Head of caudate nucleus (tissue), 42 donors: ENCODE measurements at places on chromosomes 3 and 15.

- DNase-seq: no peak
These were observed 117.0 kb upstream of the SAMMSON start for GRCh38 chr3:69882560-69882959.

DNA sequence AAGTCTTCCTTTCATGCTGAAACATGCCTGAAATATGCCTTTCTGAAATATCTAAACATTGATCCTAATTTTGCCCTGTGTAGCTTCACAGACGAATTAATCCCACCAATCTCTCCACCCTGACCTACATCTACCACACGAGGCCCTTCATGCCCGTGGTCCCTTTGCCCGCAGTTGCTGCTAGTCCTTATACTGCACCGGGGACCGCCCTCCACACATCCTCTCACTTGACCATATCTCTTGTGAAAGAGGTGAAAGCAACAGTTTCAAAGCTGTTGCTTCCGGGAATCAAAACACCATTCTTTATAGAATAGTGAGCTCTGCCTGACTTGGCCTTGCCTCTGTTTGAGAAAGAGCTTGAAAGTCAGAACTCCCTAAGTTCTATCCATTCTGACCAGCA lies 499.5 kb downstream of the NTRK3 start:
- no peak for DNase-seq

DNA sequence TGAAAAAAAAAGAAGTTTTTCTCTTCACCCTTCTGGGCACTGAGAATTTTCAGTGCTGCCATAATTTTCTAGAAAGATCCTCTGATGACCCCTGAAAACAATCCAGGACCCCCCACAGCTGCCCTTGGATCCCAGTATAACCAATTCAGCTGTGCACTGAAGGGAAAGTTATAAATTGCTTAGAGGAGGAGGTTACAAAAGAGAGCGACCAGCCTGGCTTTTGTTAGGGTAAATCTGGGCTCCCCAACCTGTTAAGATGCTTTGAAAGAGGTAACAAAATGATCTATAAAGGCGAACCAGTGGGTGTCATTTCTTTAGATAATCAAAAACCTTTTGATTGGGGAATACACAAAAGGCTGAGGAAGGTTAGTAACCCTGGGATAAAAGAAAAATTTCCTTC lies 407.9 kb upstream of the ATP11B start:
- DNase-seq: no peak

GRCh38 chr3:161796780-161797179 lies 300.2 kb downstream of the OTOL1 start:
- DNase-seq: no peak

DNA sequence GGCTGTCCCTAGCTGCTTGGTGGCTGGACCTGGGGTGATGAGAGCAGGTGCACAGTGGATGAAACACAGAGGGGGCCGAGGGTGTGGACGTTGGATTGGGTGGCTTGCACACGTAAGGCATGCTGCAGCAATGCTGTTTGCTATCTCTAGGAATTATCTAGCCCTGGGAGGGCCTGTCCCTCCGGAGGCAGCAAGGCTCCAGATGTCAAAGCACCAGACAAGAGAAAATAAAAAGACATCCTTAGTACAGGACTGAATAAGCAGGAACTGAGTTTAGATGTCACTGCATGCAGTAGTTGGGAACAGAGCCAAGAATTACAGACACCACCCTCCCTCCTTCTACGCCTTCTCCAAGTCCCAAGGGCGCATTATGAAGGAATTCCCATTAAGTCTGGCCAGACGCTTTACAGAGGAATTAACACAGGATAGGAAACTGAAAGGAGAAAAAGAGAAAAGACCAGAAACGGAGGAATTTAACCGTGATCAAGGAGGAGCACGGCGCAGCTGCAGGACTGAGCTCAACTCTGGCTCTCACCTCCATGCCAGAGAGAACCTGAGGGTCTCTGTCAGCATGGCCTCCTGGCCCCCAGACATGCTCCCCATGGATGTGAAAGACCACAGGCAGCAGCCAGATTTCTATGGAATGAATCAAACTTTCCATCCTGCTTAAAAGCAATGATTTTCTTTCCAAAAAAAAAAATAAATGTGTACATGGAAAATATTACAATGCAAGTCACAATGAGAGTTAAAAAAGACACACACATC lies 13.8 kb downstream of the ATP10A start:
- no peak for DNase-seq

DNA sequence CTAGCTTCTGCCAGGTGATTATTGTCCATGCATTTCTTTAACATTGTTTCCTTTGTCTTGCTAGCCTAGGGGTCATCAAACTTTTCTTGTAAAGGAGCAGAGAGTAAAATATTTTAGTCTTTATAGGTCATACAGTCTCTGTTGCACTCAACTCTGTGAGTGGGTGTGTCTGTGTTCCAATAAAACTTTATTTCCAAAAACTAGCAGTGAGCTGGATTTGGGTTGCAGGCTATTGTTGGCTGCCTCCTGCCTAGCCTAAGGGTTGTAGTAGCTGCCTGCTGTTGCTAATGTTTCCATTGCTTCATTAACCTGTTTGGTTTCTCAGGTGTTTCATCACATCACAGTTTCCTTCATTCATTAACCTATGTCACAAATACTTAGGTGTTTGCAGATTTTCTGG lies 64.0 kb upstream of the DCP1A start:
- DNase-seq: no peak

GRCh38 chr3:178778589-178778988 lies 242.4 kb downstream of the KCNMB2 start:
- no peak for DNase-seq

DNA sequence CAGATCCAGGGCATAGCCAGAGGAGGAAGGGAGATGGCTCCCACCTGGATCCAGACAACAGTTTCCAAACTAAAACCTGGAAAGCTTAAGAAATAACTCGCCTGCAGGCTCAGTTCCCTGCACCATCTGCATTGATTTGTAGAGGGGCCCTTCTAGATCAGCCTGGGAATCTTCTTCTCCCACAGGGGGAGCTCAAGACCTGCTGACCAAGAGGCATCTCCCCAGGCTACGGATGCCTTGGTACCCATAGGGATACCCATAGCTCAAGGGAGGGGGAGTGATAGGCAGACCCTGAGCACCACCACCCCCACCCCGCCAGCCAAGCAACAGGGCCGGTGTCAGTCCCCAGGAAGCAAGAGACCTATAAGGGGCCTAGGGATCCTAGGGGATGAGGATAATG lies 28.0 kb upstream of the DCLK3 start:
- no peak for DNase-seq

DNA sequence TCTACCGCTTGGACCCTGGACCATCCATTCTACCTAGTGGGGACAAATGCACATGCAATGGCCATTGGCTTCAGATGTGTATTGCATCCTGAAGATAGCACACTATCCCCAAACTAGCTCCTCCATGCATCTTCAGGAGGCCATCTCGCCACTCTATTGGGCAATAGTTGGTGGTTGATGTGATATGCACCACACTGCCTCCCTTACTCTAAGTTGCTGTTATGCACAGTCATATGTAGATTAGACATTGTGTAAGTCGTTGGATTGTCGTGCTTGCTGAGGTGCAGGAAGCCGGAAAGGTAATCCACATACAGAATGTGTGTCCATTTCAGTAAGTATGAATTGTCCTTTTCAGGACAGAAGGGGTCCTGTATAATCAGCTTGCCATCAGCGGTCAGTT lies 26.7 kb upstream of the PLA2G4D start:
- no peak for DNase-seq

- DNase-seq: no peak
These were observed 20.1 kb downstream of the VPS8 start for GRCh38 chr3:184832044-184832443.

DNA sequence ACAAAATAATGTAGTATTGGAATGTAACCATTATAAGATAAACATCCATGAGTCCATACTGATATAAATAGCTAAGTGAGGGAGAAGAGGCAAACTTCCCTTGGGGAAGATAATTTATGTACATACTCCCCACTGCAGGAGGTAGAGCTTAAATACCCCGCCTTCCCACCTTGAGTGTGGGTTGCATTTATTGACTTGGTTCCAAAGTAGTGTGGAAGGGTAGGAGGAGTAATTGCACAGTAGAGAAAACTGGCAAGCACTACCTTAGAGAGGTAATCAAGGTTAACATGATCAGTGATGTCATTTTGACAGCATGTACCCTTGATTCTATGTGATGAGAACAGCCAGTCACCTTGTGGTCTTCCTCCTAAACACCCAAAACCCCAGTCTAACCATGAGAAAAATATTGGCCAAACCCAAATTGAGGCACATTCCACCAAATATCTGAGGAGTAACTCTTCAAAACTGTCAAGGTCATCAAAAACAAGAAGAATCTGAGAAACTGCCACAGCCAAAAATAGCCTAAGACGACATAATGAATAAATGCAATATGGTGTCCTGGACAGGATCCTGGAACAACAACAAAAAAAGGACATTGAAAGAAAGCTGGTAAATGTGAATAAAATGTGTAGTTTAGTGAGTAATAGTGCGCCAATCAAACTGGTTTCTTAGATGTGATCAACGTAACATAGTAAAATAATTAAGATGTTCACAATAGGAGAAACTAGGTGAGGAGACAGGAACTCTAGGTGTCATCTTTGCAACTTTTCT lies 774 bp upstream of the CNOT10 start:
- DNase-seq: peak; percentile 12

GRCh38 chr15:43204016-43204901 lies 16.6 kb downstream of the EPB42 start:
- DNase-seq: peak; percentile 36

- no peak for DNase-seq
These were observed 1.1 kb downstream of the SLC24A5 start for GRCh38 chr15:48121849-48122248.

GRCh38 chr3:16369885-16370284 lies 104.9 kb downstream of the OXNAD1 start:
- DNase-seq: no peak

DNA sequence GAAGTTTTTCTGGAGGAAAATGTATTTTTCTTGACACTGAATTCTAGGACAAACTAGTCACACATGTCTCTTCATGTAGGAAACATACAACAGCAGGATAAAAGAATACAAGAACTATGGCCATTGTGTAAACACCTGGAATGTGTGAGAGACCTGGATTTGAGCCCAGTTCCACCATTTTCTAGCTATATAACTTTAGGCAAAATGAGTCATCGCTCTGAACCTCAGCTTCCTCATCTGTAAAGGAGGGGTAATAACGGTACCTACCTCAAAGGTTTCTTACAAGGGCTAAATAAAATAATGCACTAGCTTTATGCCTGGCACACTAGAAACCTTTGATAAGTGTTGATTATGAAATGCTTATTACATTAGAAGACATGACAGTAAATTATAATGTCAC lies 57.8 kb downstream of the RIOX2 start:
- no peak for DNase-seq

DNA sequence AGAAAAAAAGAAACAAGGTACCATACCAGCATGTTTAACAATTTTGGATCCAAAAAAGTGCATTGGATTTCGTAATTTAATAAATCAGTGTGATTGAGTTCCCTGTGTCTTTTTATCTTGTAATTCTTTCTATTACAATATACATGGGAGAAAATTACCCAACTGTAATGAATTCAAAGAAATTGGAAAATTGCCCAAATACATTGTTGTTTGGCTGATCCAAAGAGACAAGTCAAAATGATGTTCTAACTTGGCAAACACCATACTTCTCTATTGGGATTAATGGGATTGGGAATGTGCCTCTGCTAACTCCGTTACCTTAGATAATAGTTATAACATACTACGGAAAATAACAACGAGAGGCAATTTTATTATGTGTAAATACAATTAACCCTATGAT lies 1097.1 kb downstream of the ROBO1 start:
- DNase-seq: no peak

- DNase-seq: no peak
These were observed 22.9 kb downstream of the SECISBP2L start for GRCh38 chr15:49023354-49023753.

DNA sequence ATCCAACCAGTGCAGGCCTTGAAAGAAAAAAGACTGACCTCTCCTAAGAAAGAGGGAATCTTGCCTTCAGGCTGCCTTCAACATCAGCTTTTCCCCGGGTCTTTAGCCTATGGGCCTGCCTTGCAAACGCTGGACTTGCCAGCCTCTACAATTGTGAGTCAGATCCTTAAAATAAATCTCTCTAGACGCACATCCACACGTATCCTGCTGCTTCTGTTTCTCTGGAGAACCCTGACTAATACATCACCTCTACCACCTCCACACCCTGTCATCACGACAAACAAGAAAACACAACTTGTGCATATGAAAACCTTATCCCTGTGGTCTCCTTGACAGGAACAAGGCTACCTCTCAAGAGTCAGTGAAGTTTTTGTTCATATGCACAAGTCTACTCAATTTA lies 11.8 kb downstream of the CYFIP1 start:
- DNase-seq: peak; percentile 9

DNA sequence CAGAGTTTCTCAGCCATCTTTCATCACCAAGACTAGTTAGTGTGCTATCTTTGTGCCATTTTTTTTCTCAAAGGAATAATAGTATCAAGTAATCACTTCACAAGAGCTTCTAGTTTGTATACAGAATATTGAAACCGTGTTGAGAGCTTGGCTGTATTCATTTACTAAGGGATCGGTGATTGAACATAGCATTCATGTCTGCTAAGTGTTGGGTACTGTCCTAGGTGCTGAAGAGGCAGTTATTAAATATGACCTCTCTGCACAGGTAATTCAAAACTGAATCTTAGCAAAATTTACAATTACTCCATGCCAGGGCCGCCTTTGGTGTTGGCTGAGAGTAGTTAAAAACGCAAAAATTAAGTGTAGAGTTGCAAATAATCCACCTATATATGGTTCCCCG lies 355.3 kb upstream of the RORA start:
- DNase-seq: no peak

GRCh38 chr3:99658274-99658673 lies 19.9 kb downstream of the COL8A1 start:
- DNase-seq: no peak

DNA sequence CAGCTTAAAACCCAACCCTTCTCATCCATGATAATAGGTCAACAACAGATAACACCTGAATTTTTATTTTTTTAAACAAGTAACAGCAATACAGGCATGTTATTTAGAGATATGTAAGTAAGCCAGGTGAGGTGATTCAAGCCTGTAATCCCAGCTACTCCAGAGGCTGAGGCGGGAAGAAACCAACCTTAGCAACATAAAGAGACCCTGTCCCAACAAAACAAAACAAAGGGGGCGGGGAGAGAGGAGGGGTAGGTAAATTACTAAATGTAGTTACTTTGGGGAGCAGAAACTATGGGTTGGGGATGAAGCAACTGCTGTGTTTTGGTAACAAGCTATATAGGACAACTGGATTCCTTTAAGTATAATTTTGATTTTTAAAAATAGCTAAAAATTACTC lies 47.0 kb downstream of the GNB4 start:
- no peak for DNase-seq

GRCh38 chr15:48811325-48811958 lies 573 bp upstream of the CEP152 start:
- DNase-seq: no peak
